ENCODE measurements at places on chromosomes 5 and 9.

DNA sequence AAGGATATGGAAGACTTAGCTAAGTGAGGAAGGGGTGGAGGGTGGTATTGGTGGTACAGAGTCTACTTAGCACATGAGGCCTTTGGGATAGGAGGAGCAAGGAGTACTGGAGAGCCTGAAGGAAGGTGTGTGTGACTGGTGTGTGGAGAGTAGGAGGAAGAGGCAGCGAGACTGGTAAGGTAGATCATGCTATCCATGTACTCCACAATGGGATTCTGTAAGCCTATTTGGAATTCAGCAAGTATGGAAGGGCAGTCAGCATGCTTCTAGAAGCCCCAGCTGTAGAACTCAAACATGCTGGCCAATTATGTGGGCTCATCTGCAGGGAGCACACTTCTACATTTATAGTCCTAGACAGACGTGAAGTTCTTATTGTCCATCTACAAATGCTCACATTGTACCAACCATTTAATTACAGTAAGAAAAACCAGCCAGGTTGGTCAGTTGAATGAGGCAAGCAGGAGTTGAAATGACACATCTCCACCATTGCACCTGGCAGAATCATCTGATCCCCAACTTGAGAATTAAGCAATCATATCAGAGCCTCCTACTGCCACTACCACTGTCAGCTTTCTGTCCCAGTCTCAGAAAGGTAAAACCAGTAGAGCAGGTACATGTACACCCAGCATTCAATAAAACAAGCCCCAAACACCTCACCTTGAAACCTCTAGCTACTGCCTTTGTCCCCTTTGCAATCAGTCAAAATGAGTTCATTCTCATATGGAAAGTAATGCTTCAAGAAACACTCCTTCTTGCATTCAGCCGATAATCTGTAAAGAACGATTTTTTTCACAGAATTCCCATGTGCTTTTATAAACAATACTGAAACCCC lies 60.9 kb upstream of the GLRX start:
- no peak for DNase-seq

GRCh38 chr5:102536323-102536928 lies 37.6 kb upstream of the SLCO6A1 start:
- DNase-seq: peak; percentile 32

- DNase-seq: peak; percentile 17
Observed at GRCh38 chr5:133746834-133747233, 134.5 kb upstream of the FSTL4 start.

- no peak for DNase-seq
Observed at GRCh38 chr5:176906796-176907195, 7.7 kb upstream of the HK3 start.

GRCh38 chr5:56693220-56693579 lies 122.1 kb upstream of the MAP3K1 start:
- no peak for DNase-seq

GRCh38 chr5:11602298-11602697 lies 301.9 kb downstream of the CTNND2 start:
- DNase-seq: no peak

GRCh38 chr9:29816954-29817703 lies 2243.8 kb upstream of the C9orf72 start:
- no peak for DNase-seq

- no peak for DNase-seq
Observed at GRCh38 chr5:168712280-168712924, 133.2 kb upstream of the PANK3 start.

DNA sequence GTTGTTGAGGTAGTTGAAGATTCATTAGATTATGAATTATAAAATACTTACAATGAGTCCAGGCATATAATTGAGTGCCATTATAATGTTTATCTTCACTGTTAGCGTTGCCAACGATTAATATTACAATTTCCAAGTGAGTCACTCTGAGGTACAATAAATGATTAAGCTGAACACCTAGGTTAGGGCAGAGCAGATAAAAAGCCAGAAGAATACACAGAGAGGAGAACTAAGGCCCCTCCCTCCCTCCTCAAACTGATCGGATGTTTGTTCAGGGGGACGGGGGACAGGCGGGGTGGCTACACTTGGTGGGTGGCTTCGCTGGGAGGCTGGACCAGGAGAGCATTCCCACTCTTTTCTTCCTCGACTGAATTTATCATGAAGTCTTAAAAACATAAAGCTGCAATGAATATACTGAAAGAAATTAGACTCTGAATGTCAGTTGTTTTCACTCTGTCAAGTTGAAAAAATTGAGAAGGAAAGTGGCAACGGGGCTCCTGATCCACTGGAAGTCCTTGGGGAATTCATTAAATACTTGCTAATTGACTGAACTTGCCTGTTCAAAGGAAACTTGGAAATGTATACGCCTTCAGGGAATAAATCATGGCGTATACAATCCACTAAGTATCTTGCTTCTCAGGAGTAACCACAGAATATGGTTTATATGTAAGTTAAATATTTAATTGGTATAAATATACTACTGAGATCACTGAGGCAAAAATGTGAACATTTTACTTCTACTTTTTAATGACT lies 198.1 kb downstream of the TSSK1B start:
- no peak for DNase-seq

DNA sequence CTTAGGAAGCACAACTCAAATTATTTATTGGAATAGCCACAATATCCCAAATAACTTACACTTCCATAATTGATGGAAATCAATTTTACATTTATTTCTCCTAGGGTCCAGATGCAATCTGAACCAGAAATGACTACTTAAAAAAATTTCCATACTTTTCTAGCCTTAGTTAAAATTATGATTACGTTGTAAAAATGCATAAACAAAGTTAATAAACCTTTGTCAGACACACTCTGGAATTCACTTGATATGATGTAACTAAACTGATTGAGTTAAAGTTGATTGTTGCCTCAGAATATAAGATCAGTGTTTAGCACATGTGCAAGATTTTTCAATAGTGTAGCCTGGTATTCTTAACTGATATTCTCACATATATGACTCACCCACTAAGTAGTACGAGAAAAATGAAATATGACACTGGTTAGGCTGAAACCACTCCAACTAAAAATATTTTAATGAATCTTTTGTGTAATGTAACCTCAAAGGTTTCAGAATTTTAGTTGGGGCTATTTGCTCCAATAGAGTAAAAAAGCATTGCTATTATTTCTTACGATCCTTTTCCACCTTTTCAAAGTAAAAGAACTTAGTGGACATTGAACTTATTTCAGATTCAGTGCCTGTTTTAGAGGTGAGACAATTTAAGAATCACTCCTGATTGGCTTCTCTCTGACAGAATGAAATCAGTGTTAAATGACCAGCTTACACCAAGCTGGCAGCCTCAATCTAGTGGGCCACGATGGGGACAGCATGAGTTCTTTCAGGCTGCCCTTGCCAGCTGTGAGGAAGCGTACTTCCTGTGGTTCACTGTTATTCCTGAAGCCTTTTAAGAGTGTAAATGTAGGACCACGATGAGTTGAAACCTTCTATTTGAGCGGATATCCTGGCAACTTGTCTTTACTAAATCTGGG lies 277.2 kb upstream of the CDH9 start:
- DNase-seq: no peak

DNA sequence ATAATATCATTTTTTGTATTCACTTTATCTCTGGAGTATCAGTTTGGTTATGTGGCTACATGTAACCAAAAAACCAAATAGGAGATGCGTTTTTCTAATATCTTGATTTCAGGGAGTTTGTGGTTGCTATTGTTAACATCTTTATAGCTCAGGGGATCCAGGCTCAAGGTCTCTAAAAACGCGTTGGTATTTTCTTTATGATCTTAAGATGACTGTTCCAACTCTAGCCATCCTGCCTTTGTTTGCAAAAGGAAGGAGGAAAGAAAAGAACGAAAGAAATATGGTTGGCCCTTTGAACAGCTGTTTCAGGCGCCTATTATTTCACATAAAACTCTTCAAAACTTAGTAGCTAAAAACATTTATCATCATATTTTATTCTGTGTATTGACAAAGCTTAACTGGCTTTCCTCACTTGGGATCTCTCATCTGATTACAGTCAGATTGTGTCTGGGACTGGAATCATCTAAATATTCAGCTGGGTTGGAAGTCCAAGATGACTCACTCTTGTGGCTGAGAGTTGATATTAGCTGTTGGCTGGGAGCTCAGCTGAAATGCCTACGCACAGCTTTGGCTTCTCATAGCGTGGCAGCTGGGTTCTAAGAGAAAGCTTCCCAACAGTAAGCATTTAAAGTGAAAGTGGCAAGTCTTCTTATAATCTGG lies 60.1 kb downstream of the FAM174A start:
- DNase-seq: no peak

DNA sequence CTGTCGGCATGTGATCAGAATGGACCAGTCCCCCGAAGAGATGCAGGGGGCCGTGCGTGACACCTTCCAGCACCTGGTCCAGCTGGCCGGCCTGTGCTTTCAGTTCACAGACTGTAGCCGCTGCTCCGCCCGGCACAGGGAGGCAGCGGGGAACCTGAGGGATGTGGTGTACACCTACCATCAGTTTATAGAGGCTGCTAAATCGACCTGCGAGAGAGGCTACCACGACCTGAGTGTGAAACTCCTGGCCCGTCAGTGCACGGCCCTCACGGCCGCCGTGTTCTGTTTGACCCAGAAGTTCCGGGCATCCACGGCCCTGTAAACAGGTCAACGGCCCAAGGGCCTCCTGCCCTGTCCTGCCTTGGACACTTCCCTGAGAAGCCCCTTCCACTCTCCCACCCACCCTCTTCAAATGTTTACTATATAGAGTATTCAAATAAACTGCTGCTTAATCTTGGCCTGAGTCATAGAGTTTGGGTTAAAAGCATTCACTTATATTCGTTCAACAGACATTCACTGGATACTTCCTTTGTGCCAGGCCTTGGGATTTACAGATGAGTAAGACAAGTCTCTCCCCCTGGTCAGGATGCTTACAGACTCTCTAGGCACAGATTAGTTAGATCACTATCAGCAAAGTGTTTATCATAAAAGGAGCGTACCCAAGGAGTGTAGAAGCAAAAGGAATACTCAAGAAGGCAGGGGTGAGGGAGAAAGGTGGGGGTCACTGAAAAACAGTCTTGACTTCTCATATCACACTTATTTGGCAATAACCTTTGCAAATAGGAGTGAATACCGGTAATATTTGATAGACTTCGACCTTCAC lies 6.9 kb upstream of the TRMT10B start:
- no peak for DNase-seq

DNA sequence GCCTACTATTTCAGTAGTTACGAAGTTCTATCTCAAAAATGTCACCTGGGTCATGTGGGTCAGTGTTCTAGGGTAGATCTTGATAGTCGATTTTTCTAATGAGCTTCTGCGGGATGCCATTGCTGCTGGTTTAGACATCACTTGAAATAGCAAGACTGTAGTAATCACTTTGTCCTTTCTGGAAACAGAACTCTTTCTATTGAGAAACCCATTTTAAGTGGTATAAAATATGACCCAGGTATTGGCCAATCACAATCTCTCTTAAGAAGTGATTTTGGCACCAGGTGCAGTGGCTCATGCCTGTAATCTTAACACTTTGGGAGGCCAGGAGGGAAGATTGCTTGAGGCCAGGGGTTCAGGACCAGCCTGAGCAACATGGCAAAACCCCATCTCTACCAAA lies 17.6 kb downstream of the ARRDC3 start:
- no peak for DNase-seq

- no peak for DNase-seq
Observed at GRCh38 chr5:163950248-163950647, 444.8 kb downstream of the MAT2B start.

GRCh38 chr5:95447961-95448360 lies 56.8 kb downstream of the FAM81B start:
- no peak for DNase-seq

- DNase-seq: peak; percentile 13
Observed at GRCh38 chr5:35665096-35665495, 47.4 kb downstream of the SPEF2 start.

- DNase-seq: no peak
Observed at GRCh38 chr9:27090231-27090630, 18.8 kb upstream of the TEK start.

- no peak for DNase-seq
Observed at GRCh38 chr9:95516221-95516733, 494 bp downstream of the PTCH1 start.

DNA sequence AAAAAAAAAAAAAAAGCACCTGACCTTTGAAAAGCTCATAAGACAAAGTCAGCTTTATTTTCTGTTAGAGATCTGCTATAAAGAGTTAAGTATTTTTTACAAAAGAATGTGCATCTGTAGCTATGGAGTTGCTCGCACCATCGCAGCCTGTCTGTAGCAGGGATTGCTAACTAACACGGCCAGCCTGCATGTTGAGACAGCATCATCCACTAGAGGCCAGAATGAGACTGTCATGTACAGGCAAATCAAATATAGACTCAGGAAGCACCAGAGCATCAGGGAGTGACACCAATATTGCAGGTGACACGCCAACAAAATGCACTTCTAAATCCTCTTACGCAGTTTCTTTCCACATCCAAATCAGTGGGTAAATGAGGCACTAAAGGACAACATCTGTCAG lies 136.3 kb upstream of the RASEF start:
- peak; percentile 5 for DNase-seq

DNA sequence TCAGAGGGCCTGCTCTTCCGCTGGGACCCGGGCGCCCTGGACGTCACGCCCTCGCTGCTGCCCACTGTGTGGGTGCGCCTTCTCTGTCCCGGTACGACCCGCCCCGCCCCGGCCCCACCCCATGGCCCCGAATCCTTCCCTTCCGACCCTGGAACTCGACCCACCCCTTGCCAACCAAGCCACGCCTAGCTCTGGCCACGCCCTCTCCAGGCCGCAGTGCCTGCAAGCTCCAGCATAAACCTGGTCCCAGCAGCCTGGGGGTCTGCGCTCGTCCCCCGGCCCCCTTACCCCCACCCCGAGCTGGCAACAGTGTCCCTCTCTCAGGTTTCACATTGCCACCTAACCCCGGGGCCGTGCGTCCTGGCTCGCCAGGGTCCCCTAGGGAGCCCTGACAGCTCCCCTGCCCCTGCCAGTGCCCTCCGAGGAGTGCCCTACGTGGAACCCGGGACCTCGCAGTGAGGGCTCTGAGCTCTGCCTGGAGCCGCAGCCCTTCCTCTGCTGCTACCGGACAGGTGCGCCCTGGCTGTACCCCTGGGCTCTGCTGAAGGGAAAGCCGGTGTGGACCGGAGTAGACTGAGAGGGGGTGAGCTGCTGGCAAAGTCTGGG lies 3.4 kb downstream of the ADGRD2 start:
- no peak for DNase-seq

- peak; percentile 50 for DNase-seq
Observed at GRCh38 chr5:93596676-93597490, 13.9 kb downstream of the NR2F1 start.

- no peak for DNase-seq
Observed at GRCh38 chr5:98341038-98342032, 432.1 kb upstream of the RGMB start.

GRCh38 chr5:115369430-115370144 lies 73.1 kb upstream of the CCDC112 start:
- no peak for DNase-seq

Data from inflammatory macrophage treated with lipopolysaccharide for 1 hour (primary cell).